Natural killer cell treated with Interleukin-12 subunit alpha and Interleukin-12 subunit beta and Interleukin-15 and Interleukin-18, amount 100 ng/mL, for 72 hours (primary cell): ENCODE measurements at places on chromosomes 11 and 22.
A peak's percentile ranks its signal among the peaks of the same experiment; 100 is the strongest.

- DNase-seq: no peak
- no peak overlapping the region for H3K4me3 ChIP-seq
- H3K27me3 ChIP-seq: peaks cover 5% of the 10 kb centered on the region
- no peak overlapping the region for H3K27ac ChIP-seq
- H3K4me1 ChIP-seq: no peaks in the 10 kb centered on the region
Observed at GRCh38 chr11:74570266-74571061, 21.9 kb upstream of the POLD3 start.

- H3K4me1 ChIP-seq: peaks cover 3% of the 10 kb centered on the region
- peaks cover 18% of the 10 kb centered on the region for H3K27me3 ChIP-seq
- no peak for DNase-seq
- no peak overlapping the region for H3K27ac ChIP-seq
- no peak overlapping the region for H3K4me3 ChIP-seq
Observed at GRCh38 chr22:25969901-25970300, 199.4 kb upstream of the SEZ6L start.

- no peak overlapping the region for H3K4me3 ChIP-seq
- H3K36me3 ChIP-seq: peaks cover 6% of the 10 kb centered on the region
- peaks cover 25% of the 10 kb centered on the region for H3K4me1 ChIP-seq
- H3K27ac ChIP-seq: no peak overlapping the region
- H3K27me3 ChIP-seq: no peaks in the 10 kb centered on the region
Observed at GRCh38 chr22:37690901-37691504, 4.9 kb downstream of the NOL12 start.

- DNase-seq: no peak
- H3K4me3 ChIP-seq: no peak overlapping the region
Observed at GRCh38 chr22:40727964-40728615, 48.8 kb downstream of the MCHR1 start.

- no peak overlapping the region for H3K4me3 ChIP-seq
- no peaks in the 10 kb centered on the region for H3K27me3 ChIP-seq
- H3K27ac ChIP-seq: no peak overlapping the region
- H3K4me1 ChIP-seq: peaks cover 5% of the 10 kb centered on the region
- DNase-seq: no peak
- H3K36me3 ChIP-seq: no peaks in the 10 kb centered on the region
Observed at GRCh38 chr11:113901141-113901540, 3.5 kb upstream of the HTR3B start.

DNA sequence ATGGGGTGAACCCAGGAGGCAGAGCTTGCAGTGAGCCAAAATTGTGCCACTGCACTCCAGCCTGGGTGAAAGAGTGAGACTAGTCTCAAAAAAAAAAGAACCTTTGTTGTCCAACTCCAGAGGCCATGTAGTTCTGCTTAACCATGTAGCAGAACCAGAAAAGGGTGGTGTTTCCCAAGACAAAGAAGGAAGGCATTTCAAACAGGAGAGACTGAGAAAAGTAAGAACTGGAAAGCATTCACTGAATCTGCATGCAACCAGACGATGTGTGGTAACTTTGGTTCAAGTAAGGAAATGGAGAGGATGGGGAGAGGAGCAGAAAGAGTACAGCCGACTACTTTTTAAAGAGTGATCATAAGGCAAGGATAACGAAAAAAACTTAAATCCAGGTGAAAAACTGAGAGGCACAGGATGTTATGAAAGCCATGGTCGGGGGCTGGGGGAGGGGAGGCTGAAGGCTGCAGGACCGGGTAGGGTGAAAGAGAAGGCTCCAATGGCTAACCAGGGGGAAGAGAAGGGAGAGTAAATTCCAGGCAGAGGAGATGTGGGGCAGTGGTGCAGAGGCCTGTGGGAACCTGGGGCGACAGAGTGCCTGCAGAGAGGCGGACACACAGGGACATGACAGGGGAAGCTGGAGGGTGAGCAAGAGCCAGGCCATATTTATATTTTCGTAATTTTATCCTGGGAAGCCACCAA lies 48.8 kb downstream of the MAPK1 start:
- H3K4me3 ChIP-seq: peak overlapping the region; percentile 92
- peaks cover 69% of the 10 kb centered on the region for H3K4me1 ChIP-seq
- no peaks in the 10 kb centered on the region for H3K27me3 ChIP-seq
- H3K27ac ChIP-seq: peak overlapping the region; percentile 96

- H3K27ac ChIP-seq: peak overlapping the region; percentile 95
- H3K4me1 ChIP-seq: peaks cover 31% of the 10 kb centered on the region
- H3K4me3 ChIP-seq: peak overlapping the region; percentile 92
- peaks cover 27% of the 10 kb centered on the region for H3K36me3 ChIP-seq
Observed at GRCh38 chr11:119100994-119101758, 477 bp downstream of the DPAGT1 start.
